ENCODE measurements at places on chromosomes 16 and 17.

- DNase-seq, result no peak
Observed at GRCh38 chr16:53235851-53236250, 181.1 kb downstream of the CHD9 start.

DNA sequence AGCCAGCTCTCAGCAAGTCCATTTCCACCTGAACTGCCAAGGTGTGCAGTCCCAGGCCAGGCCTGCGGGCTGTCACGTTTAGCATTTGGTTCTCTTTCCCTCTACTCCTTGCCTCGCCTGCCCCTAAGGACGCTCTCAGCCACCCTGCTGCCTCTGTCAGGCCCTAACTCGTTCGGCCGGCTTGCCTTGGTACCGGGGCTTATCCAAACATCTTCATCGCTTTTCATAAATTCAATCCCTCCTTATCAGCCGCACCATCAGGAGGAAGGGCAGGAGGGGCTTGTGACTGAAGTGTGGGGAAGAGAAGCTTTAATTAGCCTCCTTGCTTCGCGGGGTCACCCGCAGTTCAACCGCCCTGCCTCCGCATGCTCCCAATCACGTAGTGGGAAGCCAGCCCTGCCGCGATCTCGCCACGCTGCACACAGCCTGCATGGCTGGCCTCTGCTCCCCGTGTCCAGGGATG, 231.1 kb downstream of the SOX9 start:
- no peak for DNase-seq

DNA sequence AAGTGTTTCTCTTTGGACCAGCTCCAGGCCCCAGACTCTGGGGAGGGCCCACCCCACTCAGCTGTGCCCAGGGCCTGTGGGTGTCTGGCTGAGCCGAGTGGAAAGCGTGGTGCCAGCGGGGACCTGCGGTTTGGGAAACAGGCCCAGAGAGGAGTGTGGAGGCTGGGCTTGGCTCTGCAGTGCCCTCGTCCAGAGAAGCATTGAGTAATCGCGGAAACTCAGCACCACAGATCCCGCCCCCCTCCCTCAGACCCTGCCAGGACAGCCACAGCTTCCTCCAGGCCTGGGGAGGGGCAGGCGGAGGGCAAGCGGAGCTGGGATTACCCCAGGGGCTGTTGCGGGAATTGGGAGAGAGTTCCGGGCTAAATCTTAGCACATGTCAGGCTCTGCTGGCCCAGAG, 14.6 kb upstream of the PITPNA start:
- DNase-seq, result no peak

GRCh38 chr17:81537856-81538555, 9.8 kb downstream of the FSCN2 start:
- peak; percentile 70 for DNase-seq

DNA sequence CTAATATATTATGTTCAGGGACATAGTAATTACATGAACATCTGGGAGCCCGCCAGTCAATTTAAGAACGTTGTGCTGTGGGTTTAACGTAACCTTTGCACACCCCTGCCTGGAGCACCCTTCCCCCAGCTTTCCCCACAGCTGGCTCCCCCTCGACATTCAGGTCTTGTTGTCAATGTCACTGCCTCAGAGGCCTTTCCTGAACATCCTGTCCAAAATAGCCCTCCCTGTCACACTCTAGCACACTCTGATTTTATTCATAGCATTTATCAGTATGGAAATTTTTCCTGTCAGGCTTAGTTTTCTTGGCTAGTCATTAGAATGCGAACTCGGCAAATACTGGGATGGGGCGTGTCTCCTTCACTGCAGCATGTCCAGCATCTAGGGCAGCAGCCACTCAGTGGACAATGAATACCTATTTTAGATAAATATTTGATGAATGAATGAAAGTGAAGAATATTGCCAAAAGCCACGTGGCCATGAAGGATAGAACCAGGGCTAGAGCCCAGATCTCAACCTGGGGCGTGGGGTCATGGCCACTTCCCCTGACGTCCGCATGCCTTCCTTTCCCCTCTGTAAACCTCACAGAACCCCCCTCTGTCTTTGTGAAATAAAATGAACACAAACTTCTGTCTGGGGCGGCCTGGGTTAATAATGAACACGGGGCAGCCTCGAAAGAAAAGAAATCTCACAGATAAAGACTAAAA, 10.5 kb downstream of the PIK3R6 start:
- DNase-seq, result no peak

DNA sequence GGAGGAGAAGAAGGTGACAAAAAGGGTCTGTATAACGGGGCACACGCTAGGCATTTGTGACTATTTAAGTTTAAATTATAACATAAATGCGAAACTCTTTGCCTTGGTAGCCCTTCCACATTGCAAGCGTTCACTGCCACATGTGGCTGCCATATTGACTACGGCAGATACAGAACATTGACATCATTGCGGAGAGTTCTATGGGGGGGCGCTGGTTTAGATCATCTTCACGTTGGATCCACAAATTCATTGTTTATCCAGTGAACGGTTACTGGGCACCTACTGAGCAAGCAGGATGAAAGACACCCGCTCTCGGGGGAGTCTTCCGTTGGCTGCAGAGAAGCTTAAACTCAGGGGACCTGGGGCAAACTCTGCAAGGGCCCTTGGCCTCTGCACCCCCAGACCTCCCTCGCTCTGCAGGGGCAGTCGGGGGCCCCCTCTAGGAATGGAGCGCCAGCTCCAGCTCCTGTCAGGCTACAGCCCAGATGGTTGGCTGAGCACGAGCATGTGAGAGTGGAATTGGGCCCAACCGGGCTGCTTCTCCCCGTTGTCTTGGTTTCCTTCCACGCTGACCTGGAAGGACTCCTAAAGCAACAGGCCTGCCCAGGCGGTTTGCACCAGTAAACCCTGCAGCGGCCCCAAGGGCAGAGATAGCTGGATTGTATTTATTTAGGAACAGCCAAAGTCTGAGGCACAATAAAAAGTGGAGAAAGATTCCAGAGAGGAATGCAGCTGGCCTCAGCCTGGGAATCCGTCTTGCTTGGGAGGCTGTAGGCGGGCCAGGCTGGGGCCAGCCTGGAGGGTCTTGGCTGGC, 172.2 kb downstream of the SEC14L1 start:
- no peak for DNase-seq

- DNase-seq, result no peak
Observed at GRCh38 chr17:36036235-36036634, 18.5 kb upstream of the CCL23 start.

- no peak for DNase-seq
Observed at GRCh38 chr17:17358060-17358751, 55.0 kb downstream of the NT5M start.

DNA sequence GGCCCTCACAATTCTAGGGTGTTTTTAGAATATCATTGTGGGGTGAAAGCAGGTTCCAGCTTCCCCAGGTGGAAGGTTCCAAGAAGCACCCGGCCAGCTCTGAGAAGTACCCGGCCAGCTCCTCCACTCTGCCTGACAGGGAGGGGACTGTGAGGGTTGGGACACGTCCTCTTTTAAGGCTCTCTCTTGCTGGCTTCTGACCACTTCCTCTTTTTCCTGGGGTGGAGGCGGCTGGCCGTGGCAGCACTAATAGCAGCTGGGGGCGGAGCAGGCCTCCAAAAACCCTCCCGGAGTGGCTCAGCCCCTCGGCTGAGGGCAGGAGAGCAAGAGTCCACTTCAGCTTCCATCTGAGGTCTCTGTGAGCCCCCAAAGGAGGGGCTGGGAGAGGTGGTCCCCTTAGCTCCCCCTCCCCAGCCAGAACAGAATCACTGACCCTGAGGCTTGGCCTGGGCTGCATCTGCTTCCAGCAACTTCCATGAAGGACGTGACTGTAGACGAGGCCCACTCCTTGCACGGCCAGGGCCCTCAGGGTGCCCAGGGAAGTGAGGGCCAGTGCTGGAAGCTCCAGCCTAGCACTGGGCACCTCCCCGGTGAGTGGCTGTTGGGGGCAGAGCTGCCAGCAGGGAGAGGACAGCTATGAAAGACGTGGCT, 26.7 kb upstream of the PLCG2 start:
- DNase-seq, result no peak

DNA sequence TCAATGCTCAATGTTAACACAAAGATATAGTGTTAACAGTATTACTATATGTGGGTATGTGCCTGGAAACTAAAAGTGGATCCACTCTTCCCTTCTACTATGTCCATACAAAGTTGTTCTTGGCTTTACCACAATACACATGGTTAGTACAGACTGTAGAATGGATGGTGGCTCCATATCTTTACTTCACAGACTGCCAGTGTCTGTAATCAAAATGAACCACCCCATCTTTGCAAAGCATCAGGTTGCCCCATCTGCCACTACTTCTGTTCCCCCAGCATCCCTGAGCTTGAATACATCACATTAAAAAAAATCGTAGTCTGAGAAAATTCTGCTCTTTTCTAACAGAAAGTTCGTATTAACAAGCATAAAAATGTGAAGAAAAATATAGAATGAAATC, 30.0 kb downstream of the USP32 start:
- no peak for DNase-seq

DNA sequence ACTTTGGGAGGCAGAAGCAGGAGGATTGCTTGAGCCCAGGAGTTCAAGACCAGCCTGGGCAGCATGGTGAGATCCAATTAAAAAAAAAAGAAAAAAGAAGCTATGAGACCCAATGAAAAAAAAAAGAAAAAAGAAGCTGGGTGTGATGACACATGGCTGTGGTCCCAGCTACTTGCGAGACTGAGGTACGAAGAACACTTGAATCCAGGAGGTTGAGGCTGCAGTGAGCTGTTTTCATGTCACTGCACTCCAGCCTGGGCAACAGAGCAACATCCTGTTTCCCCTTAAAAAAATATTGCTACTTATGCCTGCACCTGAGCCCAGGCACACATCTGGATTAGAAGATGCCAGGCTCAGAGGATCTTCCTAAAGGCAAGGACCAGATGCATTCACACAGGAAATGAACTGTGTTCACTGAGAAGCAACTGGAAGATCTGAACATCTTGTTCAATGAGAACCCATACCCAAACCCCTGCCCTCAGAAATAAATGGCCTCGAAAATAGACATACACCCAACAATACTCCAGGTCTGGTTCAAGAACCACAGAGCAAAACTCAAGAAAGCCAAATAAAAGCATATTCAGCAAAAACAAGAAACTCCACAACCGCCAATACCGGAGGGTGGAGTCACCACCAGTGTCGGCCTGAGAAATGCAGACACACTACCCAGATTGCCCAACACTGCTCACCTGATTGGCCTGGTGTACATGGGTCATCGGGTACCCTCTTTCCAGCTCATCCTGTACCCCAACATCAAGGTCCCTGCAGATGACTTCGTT, 4.4 kb downstream of the RNF135 start:
- DNase-seq, result no peak

DNA sequence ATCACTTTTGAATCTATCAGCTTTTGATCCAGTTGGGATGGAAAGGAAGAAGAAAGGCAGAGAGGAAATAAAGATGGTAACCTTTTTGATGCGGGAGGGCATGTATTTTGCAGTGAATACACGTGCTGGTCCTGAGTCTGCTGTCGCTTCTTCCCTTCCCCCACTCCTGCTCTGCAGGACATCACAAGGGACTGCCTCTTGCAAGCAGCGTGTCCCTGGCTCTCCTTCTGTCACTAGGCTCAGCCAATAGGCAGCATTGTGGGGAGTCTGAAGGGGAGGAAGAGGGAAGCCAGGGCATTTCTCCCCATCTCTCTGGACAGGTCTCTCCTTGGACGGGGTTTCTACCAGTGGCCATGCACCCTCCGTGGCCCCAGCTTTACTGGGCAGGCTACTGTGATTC, 15.7 kb upstream of the WFDC1 start:
- no peak for DNase-seq

DNA sequence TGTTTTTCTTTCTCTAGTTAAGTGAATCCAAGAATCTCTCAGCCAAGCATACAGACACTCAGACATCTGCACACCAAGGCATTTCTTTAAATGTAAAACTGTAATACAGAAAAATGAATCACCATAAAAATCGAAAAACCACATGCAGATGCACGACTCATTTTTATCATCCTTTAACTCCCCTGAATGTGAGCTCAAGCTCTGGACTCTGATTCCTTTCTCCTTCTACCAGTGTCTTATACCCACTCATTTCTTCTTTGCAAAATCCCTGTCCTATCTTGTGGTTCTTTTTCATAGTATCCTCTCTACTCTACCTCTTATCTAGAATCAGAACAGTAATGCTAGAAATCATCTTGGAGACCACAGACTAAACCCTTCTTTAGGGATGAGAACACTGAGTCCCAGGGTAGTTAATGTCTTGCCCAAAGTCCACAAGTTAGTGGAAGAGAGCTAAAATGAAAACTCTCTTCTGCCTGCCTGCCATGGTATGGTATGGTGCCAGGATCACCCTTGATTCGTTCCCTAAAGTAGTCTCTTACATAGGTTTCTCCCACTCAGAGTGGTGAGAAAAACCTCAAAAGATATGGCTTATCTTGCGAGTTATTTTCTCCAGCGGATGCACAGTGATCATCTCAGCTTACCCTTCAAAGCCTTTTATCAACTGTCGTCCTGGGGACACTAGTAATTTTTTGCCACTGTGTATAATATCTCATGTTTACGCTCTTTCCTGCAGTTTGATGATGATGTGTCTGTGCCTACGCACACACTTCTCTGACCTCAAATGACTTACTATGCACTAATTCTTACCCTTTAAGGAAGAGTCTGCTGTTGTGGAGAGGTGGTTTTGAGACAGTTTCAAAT, 30.2 kb downstream of the BRD7 start:
- DNase-seq, result no peak

DNA sequence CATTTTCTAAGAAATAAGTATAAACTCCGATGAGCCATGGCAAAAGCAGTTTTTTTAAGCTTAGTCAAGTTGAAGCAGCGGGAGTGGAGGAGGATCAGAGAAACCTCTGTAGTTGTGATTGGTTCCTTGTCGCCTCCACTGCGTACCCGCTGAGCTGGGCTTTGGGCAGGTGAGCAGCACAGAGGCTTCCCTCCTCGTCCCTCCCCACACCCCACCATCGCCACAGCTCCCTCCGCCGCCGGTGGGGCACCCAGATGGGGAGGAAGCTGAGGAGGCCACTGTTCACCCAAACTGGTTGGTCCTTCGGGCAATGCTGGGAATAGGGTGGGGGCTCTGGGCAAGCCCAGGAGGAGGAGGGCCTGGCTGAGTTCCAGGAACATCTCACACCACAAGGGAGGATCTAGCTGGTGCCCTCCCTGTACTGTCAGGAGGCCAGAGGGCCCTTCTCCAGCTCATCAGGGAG, 5.2 kb upstream of the MRPL38 start:
- no peak for DNase-seq

- DNase-seq, result no peak
Observed at GRCh38 chr16:81625544-81626153, 153.4 kb upstream of the PLCG2 start.

- DNase-seq, result no peak
Observed at GRCh38 chr17:58577696-58578095, 63.3 kb upstream of the MTMR4 start.

DNA sequence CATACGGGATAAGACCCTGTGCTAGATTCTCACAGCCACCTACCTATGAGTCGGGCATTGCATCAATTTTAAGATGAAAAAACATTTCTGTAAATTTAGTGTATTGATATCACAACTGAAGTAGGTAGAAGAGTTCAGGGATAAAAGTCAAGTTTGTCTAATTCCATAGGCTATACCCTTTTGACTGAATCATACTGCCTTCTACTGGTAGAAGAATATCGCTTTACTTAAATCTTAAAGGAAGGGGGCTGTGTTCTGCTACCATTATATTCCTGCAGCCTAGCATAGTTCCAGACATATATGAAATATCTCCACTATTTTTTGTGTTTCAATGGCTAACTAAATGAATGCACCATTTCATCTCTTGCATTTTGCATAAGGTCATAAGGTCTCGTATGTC, 1128.6 kb downstream of the CDH8 start:
- DNase-seq, result no peak

- no peak for DNase-seq
Observed at GRCh38 chr17:15092762-15093161, 172.4 kb downstream of the PMP22 start.

GRCh38 chr17:40452216-40452787, 9.1 kb downstream of the IGFBP4 start:
- no peak for DNase-seq

Measured in D721Med (cell line).